ENCODE measurements at places on chromosomes 7 and 10.

- DNase-seq: no peak
Observed at GRCh38 chr10:132890301-132890700, 52.1 kb downstream of the CFAP46 start.

DNA sequence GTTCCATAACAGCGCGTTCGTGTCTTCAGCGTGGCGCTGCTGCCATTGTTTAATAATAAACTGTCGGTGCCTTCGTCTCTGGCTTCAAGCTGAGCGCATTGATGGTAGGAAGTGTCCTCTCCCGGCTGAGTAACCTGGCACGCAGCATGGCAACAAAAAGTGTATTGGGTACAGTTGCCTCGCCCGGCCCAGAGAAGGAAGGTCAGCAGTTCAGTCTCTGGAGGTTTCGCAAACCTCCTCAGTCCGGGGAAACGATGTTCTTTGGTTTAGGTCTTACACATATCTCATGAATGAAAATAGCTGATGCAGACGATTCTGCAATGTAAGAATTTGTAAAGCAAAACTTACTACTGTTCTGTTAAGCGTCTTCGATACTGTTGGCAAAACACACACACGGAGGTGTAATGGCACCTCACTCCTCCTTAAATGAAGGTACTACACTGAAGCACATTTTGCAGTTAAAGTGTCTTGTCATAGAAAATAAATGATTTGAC lies 739 bp upstream of the CCDC186 start:
- no peak for DNase-seq

- DNase-seq: no peak
Observed at GRCh38 chr10:108684431-108684830, 1238.9 kb downstream of the XPNPEP1 start.

DNA sequence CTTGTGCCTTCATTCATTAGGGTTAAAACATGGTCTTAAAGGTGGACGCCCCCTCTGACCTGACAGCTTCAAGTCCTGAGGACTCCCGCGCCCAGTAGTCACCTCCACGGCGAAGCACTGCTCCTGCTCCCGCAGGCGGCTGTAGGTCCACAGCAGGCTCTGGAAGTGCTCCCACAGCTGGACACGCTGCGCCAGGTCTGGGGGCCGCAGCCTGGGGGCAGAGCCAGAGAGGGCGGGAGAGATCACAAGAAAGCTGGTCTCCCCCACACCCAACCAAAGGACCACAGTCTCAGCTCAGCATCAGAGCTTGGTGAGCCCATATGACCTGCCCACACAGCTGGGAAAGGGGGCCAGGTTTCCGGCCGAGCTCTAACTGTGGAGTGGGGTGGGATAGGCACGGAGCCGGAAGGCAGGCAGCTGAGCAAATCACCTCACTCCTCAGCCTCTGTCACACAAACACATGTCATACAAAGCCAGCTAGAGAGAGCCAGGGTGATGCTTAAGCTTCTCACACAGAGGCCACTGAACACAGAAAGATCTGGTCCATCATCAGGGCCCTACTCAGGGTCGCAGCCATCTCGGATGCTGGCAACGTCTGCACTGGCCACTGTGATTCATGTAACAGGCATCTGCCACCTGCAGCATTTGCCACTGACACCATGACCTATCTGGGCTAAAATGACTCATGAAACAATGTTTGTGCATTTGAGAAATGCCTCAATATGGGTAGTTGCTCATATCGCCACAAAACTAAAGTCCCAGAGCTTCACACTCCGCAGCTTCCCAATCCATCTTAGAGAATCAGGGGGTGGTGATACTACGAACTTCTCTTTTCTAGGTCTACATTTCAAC lies 12.6 kb downstream of the HPS1 start:
- DNase-seq: no peak

DNA sequence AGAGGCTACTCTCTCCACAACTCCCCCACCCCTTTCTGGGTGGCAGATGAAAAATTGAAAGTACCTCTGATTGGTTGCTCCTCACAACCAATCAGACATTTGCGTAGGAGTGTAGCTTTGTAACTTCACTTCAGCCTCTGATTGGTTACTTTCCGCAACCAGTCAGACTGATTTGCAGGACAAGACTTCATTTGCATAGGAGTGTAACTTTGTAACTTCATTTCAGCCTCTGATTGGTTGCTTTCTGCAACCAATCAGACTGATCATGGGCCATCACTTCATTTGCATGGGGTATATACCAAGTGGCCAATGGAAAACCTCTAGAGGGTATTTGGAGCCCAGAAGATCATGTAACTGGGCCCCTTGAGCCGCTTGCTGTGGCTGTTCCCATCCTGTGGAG lies 25.6 kb downstream of the CDNF start:
- no peak for DNase-seq

GRCh38 chr7:74306730-74307469 lies 17.7 kb downstream of the CLIP2 start:
- no peak for DNase-seq

GRCh38 chr10:73433538-73433867 lies at the start of gene MSS51:
TSS of gene MSS51 (minus strand) at chr10:73433561. CDS start at chr10:73428284, 5,277 bp downstream.
- DNase-seq: no peak

GRCh38 chr7:151056666-151057505 lies 811 bp downstream of the CDK5 start:
- DNase-seq: no peak

- no peak for DNase-seq
Observed at GRCh38 chr7:14859267-14859666, 43.3 kb downstream of the DGKB start.

- DNase-seq: peak; percentile 47
Observed at GRCh38 chr7:21355406-21355874, 72.4 kb upstream of the SP4 start.

GRCh38 chr7:98815313-98815712 lies 54.5 kb downstream of the TMEM130 start:
- no peak for DNase-seq

DNA sequence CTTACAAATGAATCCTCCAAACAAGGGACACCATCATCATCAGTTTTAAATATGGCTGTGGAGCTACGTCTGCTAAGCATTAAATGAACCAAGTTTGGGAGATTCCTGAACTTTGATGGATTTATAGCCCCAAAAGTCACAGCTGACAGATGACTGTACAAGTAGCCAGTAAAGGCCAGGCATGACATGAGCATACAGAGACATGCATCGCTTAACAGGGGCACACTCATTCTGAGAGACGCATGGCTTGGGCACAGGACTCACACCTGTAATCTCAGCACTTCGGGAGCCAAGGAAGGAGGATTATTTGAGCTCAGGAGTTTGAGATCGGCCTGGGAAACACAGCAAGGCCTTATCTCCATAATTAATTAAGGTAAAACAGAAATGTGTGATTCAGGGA lies 166.2 kb downstream of the PARD3 start:
- no peak for DNase-seq

DNA sequence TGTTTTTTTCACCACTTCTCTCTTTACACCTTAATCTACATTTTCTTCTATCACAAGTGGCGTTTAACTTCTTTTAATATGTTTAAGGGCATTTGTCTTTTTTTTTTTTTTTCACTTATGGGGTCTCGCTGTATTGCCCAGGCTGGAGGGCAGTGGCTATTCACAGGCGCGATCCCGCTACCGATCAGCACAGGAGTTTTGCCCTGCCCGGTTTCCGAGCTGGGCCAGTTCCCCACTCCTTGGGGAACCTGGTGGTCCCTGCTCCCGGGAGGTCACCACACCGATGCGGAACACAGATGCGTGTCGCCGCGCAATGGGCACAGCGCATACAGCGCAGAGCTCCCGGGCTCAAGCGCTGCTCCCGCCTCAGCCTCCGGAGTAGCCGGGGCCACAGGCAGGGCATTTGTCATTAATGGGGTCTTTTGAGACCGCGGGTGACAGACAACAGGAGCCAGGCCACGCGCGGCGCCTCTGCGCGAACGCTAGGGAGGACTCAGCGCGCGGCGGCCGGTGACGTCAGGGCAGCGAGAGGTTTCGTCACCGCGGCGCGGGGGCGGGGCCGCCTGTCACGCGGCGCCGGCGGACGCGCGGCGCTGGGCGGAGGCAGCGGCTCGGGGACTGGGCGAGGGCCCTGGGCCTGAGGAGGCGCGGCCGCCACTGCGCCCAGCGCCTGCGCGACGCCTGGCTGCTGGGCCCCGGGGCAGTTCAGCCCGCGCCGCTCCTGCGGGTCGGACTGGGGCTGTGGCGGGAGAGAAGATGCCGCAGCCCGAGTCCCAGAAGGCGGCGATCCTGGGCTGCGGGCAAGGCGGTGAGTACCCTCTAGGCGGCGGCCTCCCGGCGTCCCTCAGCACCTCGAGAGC lies at the start of gene GALNT11:
TSS of gene GALNT11 (plus strand) at position 598 of the 860 bp plus-strand sequence. CDS start 68,554 bp downstream, outside the sequence.
- peak; percentile 88 for DNase-seq

- DNase-seq: no peak
Observed at GRCh38 chr7:80088705-80089104, 45.9 kb upstream of the GNAI1 start.

GRCh38 chr7:22179442-22179879 lies 177.5 kb downstream of the RAPGEF5 start:
- no peak for DNase-seq

DNA sequence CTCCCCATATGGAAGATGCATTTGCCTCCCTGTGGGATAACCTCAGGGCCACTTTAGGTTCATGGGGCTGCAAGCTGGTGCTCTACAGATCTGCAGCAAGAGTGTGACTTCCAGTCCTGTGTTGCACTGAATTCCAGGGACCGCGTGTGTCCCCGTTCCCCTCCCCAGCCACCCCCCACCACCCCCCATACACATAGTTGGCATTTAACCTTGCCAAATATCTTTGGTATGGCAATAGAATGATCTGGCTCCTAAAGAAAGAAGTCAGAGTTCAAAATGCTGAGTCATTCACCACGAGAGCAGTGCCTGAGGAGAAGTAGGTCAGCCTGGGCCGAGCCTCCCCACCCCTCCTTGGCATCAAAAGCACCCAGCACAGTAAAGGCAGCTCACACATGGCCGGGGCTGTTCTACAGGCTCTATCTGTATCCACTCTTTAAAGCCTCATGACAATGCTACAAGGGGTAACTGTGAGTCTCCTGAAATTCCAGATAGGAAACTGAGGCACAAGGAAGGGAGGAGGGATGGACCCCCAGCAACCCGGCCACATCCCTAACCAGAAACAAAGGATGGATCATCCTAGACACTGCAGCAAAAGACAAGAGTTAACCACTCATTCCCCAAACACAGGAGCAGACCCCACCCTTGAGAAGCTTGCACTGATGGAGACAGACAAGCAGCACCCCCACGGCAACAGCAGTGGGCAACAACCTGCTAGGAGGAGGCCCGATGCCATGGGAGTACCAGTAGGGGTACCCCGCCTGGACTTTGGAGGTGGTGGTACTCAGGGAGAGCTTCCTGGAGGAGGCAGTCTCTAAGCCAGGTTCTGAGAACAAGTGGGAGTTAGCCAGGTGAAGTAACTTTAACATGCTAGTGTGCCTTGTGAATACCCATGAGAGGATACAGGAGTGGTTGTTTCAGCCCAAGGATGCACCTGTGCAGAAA lies 70.3 kb upstream of the NANOS1 start:
- no peak for DNase-seq

DNA sequence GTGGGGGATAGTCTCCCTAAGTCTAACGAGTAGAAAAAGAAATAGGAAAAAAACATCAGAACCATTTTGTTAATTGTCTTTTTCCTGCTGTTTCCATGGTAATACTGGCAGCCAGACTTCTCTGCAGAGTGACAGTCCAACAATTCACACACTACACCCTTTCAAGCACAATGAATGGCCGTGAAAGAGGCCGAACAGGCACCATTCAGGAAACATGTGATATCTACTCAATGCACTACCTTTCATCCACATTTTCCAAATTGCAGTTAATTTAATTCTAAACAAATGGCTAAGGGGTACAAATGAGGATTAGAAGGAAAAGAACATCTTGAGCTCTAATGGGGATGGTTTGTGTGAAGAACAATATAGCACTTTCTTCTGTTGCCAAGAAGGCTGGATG lies 358.5 kb upstream of the ANKRD30A start:
- no peak for DNase-seq

GRCh38 chr10:97927622-97928021 lies 78.0 kb downstream of the GOLGA7B start:
- DNase-seq: no peak

DNA sequence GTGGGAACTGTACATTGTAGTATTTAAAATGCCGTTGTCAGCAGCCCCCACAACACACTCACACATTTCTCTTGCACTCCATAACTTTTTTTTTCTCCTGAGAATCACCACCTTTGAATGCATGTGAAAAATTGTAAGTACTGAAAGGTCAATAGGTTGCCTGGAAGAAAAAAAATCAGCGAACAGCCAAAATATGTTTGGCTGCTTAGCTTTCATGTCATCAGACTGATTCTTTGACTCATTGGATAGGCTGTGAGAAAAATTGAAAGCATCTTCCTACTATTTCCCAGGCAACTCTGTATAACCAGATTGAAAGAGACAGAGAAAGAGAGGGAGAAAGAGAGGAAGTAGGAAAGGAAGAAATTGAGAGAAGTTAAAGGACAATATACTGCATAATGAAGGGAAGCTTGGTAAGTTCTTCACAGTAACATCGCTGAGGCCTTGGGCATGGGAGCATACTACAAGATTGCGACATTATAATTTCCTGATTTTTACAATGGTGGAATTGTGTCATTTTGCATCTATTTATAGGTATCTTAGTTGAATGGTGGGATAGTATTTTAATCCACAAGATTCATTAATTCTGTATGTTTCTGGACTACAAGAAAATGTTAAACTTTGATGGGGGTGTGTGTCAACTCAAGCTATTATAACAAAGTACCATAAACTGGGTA lies 249.3 kb upstream of the KCND2 start:
- no peak for DNase-seq

DNA sequence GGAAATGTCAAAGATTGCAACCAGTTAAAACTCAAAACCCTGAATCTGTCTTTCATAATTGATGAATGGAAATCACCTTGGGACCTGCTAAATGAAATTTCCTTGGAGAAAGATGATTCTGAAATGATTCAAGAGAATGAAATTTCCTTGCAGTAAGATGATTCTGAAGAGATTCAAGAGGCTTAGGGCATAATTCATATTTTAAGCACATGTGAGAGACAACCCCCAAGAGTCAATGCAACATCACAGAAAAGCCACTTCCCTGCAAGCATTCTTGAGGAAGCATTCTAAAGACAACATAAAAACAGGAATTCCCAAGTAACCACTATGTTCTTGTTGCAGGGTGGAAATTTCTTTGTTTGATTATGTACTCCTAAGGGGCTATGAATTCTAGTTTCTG lies 113.7 kb downstream of the RELN start:
- DNase-seq: no peak

- no peak for DNase-seq
Observed at GRCh38 chr10:115065801-115066200, 27.4 kb upstream of the ATRNL1 start.

DNA sequence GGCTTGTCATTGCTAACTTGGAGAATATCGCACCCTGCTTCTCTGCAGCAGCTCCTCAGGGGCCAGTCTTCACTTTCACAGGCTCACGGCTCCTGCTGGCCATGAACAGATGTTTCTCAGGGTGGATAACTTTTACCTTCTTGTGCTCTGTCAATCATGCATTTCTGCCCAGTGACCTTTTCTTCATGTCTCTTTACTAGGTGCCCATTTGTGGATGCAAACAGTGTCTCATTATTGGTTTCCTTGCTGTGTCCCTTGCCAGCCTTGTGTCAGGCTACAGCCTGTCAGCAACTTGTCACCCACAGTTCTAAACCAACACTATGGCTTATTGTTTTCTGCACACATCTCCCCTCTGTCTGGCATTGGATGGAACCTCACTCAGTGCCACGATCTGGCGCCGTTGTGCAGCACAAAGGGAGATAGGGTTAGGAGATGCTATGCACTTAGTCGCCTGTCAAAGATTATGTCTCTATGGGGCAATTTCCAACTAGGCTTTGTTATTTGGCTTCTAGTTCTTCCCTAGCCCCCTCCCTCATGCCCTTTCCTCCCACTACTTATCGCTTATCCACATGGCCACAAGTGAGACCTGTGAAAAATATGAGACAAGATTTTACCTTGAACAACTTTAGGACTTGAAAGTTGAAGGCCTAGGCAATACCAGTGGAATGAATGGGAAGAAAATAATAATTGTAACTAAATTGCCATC lies 45.7 kb upstream of the NXPH1 start:
- DNase-seq: no peak
